ENCODE measurements at places on chromosomes 1 and 21. TPM values are rescaled to one million over a fixed set of nuclear protein-coding genes. Genes with fewer than 3 reads are reported as not detected.

DNA sequence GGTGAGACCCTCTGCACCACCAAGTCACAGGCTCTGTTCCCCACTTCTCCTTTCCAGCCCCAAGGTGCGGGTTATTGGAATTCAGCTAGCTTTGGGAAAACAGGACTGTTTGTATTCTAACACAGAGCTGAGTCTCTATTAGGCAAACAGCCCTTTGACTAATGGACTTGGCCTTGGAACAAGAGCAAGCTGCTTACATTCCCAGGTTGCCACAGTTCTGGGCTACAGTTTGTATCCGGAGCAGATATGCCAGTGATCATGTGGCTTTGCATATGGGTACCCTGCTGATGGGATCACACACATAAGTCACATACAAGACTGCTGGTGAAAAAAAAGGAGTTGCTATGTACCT is 110.5 kb upstream of the COA6 start:
- DNase-seq, result no peak

- no peak for DNase-seq
These were observed 35.5 kb upstream of the VANGL1 start for GRCh38 chr1:115606305-115606704.

- peak; percentile 89 for DNase-seq
These were observed 9.2 kb downstream of the CLDN8 start for GRCh38 chr21:30206551-30207251.

CKS1B gene
- total RNA-seq, result 369 TPM

KCNJ15 gene
- 0.16 TPM for total RNA-seq

DNA sequence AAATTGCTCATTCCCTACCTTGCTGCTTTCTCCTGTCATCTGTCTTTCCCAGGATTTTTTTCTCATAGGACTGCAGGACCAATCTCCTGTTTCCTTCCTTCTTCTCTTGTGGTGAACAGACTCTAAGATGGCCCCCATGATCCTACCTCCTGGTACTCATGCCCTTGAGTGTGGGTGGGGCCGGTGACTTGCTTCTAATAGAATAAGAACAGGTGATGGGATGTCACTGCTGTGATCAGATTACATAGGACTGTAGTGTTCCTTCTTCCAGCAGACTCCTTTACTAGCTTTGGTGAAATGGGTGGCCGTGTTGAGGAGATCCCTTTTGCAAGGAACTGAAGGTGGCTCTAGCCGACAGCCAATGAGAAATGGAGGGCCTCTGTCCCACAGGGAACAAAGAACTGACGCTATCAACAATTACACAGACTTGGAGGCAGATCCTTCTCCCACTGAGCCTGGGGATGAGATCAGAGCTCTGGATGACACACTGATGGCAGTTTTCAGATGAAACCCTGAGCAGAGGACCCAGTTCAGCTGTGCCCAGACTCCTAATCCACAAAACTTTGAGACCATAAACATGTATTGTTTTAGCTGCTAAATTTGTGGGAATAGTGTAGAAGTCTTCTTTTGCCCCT is 7.5 kb downstream of the GSTM3 start:
- DNase-seq, result no peak

DNA sequence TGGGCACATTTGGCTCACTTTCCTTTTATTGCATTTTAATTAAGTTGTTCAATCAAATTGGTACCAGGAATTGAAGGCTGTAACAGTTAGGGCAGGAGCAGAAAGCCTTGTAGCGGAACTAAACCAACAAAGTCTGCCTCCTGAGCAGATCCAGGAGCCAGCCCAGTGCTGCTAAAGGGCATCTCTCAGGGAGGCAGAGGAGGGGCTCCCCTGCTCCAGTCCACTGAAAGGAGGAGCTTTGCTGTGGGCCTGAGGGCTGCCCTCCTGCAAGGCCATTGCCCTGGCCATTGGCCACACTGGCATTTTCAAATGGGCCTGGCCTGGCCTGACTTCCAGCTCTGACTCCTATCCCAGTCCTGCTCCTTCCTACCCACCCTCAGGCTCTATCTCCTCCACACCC is 3.7 kb upstream of the TRABD2B start:
- no peak for DNase-seq

DNA sequence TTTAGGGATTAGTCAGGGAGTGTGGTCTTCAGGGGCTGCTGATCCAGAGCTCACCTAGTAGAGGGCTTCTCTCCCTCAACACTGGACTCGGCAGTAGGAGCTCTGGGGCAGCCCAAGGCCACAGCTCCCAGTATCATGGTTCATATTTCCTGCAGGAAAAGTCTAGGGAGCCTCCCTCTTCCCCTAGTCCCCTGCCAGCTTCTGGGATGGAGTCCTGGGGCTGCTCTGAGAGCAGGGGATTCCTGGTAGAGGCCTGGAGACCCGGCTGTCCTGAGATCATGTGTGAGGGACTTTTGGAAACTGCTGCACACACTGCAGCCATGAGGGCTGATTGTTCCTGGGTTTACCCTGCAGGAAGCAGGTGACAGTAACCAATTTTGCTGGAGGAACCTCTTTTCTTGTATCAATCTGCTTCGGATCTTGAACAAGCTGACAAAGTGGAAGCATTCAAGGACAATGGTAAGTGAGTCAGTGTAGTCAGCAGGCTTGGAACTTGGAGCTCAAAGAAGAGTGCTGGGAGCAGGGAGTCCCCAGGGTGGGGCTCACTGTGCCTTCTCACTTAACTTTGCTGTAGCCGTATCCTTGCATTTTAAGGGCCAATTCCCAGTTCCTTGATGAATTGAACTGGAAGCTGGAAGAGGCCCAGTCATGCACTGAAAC is 16.3 kb downstream of the STRIP1 start:
- DNase-seq, result no peak

GRCh38 chr1:221405146-221405545 is 336.7 kb downstream of the DUSP10 start:
- DNase-seq, result no peak

FCAMR gene
- total RNA-seq, result not detected

PGBD5 gene
- total RNA-seq, result 2.5 TPM

DNA sequence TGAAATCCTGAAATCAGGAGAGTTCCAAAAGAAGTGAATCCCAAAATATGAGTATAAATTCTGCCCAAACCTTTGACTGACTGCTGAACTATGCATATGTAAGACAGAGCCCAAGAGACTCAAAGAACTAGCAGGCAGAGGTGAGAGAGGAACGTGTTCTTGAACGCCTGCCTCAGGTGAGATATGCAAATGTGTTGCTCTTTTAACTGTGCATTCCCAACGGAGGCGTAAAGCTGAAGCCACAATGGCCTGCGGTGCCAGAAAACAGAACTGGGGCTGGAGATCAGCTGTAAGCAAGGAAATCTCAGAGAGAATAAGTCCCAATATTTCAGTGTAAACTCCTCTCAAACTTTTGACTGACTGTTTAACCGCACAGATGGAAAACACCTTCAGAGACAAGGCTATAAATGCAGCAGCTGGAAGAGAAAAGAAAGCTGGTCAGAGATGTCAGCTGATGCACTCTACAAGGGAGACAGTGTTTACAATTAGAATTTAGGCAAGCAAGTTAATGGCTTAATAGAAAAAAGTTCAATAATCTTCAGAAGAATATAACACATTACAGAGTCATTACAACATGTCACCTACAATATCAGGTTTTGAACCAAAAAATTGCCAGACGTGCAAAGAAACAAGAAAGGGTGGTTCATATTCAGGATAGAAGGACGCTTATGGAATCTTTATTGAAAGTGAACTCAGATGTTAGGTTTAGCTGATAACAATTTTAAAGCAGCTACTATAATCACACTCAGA is 43.0 kb upstream of the TRIM67 start:
- DNase-seq, result no peak

LIN28A gene
- not detected for total RNA-seq

- no peak for DNase-seq
These were observed 238.5 kb downstream of the RERE start for GRCh38 chr1:8578936-8579335.

DNA sequence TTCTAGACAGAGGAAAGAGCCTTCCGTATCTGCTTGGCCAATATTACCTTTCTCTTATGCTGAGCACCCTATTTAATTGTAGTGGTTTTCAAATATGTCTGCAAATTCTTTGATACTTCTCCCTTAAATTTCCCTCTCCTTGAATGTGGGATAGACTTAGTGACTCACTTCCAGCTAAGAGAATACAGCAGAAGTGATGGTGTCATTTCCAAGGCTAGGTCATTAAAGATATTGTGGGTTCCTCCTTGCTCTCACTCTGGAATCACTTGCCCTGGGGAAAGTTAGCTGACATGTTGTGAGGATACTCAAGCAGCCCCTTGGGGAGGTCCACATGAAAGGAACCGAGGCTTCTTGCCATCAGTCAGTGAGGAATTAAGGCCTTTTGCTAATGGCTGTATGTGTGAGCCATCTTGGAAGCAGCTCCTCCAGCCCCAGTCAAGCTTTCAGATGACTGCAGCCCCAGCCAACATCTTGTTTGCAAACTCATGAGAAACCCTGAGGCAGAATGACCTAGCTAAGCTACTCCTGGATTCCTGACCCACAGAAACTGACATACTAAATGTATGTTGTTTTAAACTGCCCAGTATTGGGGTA is 8.1 kb upstream of the CITED4 start:
- peak; percentile 35 for DNase-seq

- no peak for DNase-seq
These were observed 146.4 kb upstream of the LRRC7 start for GRCh38 chr1:69421286-69421685.

- DNase-seq, result peak; percentile 47
These were observed 2.2 kb downstream of the FAM89A start for GRCh38 chr1:231037585-231038517.

DNA sequence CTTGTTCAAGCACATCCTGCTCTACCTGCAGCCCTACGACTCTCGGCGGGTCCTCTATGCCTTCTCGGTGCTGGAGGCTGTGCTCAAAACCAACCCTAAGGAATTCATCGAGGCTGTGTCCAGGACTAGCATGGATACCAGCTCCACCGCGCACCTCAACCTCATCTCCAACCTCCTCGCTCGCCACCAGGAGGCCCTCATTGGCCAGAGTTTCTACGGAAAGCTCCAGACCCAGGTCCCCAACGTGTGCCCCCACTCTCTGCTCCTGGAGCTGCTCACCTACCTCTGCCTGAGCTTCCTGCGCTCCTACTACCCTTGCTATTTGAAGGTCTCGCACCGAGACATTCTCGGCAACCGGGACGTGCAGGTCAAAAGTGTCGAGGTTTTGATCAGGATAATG is 74.3 kb upstream of the MORC3 start:
- DNase-seq, result no peak

PLA2G2A gene
- total RNA-seq, result not detected

- DNase-seq, result no peak
These were observed 46.9 kb downstream of the ATP5PF start for GRCh38 chr21:25687787-25688186.

- DNase-seq, result peak; percentile 14
These were observed 149.3 kb downstream of the AK5 start for GRCh38 chr1:77430966-77431690.

DNA sequence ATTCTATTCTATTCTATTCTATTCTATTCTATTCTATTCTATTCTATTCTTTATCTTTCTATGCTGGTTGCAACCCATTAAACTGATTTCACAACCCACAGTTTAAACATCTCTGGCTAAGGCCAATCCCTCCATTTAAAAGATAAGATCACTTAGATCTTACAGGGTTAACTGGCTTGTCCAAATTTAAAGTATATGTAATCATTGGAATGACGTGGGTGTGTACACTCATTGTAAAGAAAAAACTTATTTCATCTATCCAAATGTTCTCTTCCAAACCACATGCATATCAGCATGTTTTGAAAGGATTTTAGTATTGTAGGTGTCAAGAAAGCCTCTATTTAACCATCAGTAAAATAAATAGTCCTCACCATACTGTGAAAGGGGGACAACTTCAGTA is 299.6 kb upstream of the RUNX1 start:
- no peak for DNase-seq

- peak; percentile 75 for DNase-seq
These were observed 10.2 kb upstream of the IFI16 start for GRCh38 chr1:158999316-159000069.

MFSD2A gene
- 1.8 TPM for total RNA-seq

DNA sequence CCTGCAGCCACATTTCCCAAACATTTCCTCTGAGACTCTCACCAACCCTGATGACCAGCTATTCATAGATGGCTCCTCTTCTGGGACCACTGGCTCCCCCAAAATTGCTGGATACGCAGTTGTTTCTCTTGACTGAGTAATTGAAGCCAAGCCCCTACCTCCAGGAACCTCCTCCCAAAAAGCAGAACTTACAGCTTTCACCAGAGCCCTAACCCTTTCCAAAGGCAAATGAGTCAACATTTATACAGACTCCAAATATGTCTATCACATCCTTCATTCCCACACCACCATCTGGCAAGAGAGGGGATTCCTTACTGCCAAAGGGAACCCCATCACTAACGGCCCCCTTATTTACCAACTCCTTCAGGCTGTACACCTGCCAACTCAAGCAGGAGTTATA is 20.3 kb upstream of the CA6 start:
- no peak for DNase-seq

GPBP1L1 gene
- total RNA-seq, result 64.5 TPM

Measured in A172 (cell line).